Activated T-cell treated with anti-CD3 and anti-CD28 coated beads for 48 hours (primary cell): ENCODE measurements at places on chromosomes 16 and 17.

GRCh38 chr16:48089053-48089792 lies 66.6 kb downstream of the ABCC12 start:
- no peak for DNase-seq

- no peak for DNase-seq
Observed at GRCh38 chr16:57593021-57593420, 35.4 kb upstream of the ADGRG1 start.

DNA sequence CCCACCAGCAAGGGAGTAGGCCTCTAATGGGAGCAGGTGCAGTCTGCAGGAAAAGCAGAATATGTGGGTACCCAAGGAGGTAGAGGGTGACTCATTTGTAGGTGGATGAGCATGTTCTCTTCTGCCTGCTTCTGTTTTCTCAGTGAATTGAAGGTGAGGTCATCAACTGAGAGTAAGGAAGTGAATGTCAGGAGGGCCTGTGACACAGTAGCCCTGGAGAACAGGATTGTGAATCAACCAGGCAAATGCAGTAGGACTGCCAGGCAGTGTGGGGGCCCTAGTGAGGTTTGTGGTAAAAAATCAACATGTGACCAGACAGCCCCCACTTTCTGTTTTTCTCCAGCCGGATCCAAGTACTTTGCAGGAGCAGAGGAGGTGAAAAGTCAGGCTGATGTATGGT lies 150.5 kb upstream of the SOX9 start:
- no peak for DNase-seq

GRCh38 chr16:51035110-51035498 lies 116.0 kb downstream of the SALL1 start:
- no peak for DNase-seq

- DNase-seq: peak; percentile 59
Observed at GRCh38 chr17:61389670-61390478, 9.8 kb upstream of the TBX2 start.

- DNase-seq: peak; percentile 2
Observed at GRCh38 chr16:74936902-74937560, 47.9 kb downstream of the WDR59 start.

- no peak for DNase-seq
Observed at GRCh38 chr17:59406808-59407381, 75.4 kb downstream of the YPEL2 start.

- DNase-seq: peak; percentile 21
Observed at GRCh38 chr16:85027958-85028684, 526 bp downstream of the KIAA0513 start.

DNA sequence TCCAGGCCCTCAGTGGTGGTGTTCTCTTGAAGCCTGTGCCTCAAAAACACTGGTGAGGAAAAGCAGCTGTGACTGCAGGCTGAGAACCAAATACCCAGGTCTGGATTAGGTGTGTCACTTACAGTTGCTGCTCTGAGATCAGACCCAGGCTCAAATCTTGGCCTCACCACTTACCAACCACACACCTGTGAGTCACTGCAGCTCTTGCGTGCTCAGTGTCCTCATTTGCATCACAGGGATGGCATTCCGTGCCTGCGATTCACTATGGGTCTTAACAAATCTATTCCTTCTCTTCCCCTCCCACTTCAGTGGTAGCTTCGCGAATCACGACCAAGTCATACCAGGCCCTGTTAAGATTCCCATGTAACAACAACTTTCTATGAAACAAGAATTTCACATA lies 233.4 kb upstream of the HSBP1 start:
- no peak for DNase-seq

GRCh38 chr16:26175944-26176343 lies 484.2 kb downstream of the HS3ST4 start:
- DNase-seq: no peak

DNA sequence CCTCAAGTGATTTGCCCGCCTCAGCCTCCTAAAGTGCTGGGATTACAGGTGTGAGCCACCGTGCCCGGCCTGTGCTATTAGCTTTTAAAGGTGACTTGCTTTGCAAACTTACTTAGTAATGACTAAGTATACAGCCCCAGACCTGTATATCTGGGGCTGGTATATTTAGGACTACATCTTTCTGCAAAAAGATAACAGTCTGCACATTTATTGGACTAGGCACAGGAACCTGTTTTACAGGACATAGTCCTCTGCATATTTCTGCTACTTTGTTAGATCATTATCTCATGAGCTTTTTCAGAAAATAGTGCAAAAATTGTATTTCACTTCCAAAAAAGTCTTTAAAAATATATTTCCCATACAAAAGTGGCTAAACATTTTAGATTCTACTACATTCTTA lies 1.3 kb downstream of the KRT24 start:
- no peak for DNase-seq

GRCh38 chr16:71311553-71312158 lies 22.5 kb upstream of the CMTR2 start:
- no peak for DNase-seq

DNA sequence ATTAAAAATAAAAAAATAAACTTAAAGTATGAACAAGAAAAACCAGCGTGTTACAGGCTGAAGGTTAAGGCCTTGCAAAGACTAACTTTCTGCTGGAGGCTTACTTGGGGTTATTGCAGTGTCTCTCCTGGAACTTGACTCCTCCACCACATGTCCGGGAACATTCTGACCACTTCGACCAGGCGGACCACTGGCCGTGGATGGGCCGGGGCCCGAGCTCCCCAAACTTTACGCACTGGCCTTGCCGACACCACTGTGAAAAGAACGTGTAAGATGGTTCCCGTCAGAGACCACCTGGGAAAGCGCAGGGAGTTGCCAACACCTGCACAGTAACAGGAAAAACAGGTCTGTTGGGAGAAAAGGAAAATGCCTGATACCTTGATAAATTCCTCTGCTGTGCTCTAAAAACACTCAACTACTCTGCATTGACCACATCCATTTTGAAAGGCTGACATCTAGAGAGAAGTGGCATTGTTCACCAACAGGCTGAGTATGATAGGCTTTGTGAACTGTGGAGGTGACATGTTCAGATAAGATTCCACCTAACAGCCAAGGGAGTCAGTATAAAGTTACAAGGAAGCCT lies 99.1 kb downstream of the ADAMTS18 start:
- DNase-seq: no peak

GRCh38 chr16:13829697-13830299 lies 90.2 kb upstream of the ERCC4 start:
- DNase-seq: no peak

- DNase-seq: no peak
Observed at GRCh38 chr17:73349138-73349537, 37.3 kb upstream of the CDC42EP4 start.

GRCh38 chr16:54632322-54633220 lies 298.1 kb upstream of the IRX5 start:
- no peak for DNase-seq

DNA sequence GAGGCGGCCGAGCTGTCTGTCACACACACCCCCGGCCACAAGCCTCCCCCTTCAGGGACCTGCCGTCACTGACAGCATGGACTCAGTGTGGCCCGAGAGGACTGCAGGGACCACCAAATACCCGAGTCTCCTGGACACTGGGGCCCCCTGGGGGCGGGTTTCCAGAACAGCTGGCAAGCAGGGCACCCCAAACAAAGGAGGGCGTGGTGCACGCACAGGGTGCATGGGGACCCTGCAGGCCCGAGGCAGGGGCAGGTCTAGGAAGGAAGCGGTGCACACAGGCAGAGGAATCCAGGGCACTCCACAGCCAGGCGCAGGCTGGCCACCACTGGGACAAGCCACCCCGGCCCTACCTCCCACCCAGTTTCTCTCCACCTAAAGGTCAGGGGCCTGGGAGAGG lies 28.7 kb upstream of the ENPP7 start:
- DNase-seq: no peak

GRCh38 chr17:80995131-80995530 lies 3.5 kb downstream of the CHMP6 start:
- DNase-seq: no peak

DNA sequence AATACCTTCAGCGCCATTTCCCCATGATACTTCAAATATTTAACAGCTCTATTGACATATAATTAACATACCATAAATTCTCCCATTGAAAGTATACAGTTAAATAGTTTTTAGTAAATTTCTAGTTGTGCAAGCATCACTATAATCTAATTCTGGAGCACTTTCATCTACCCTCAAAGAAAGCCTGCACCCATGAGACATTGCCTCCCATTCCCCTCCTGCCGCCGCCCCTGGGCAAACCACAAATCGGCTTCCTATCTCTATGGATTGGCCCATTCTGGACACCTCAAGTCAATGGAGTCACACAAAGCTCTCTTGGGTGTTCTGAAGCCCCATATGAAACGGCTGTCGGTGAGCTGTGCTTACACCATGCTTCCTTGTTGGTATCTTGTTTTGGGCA lies 77.3 kb upstream of the CBX4 start:
- DNase-seq: no peak

- DNase-seq: no peak
Observed at GRCh38 chr16:84823484-84823883, 3.7 kb downstream of the CRISPLD2 start.

- no peak for DNase-seq
Observed at GRCh38 chr16:88602091-88602490, 31.9 kb downstream of the ZC3H18 start.

- no peak for DNase-seq
Observed at GRCh38 chr17:5485270-5486205, at the start of gene DERL2. TSS of gene DERL2 (minus strand) at chr17:5486178. CDS start at chr17:5486161, 17 bp downstream.

GRCh38 chr17:56119936-56120335 lies 33.3 kb upstream of the ANKFN1 start:
- no peak for DNase-seq

- no peak for DNase-seq
Observed at GRCh38 chr17:80796430-80796861, 195.2 kb upstream of the CHMP6 start.

DNA sequence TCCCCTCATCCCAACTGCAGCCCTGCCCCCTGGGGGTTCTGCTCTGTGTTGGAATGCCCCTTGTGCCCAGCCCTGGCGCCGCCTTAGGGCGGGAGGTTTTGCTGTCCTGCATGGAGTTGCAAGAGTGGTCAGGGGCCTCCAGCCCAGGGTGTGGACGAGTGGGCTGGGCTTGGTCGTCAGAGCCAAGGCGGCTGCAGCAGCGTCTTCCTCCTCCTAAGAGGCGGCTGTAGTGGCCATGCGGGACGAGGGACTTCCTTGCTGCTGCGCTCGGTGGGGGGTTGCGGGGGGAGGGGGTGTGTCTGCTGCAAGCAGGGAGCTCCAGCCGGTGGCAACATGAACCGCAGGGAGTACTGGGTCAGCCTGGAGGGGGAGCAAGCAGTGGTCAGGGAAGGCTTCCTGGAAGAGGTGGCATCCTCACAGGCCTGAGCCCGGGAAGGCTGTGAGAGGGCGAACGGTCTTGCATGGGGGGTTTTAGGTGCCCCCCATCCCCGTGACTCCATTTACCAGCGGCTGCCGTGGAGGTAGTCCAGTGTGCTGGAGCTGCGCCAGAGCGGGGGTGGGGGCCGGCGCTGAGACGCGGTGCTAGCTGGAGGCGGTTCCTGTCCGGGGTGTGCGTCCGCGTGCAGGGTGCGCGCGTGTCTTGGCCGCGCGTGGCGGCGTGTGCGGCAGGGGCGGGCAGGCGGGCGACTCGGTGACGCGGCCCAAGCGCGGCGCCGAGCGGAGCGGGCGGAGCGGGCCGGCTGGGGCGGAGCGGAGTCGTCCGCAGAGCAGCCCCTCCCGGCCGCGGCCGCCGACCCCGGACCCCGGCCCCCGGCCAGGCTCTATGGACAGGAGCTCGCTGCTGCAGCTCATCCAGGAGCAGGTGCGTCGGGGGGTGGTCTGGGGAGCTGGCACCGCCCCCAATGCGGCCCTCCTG lies at the start of gene RHBDL1:
TSS of gene RHBDL1 (plus strand) at position 704 of the 916 bp plus-strand sequence. CDS start at position 824, 120 bp downstream.
- no peak for DNase-seq

- DNase-seq: no peak
Observed at GRCh38 chr17:62822080-62822904, 14.2 kb upstream of the MARCHF10 start.

- no peak for DNase-seq
Observed at GRCh38 chr17:66604376-66604775, 230.5 kb upstream of the CACNG5 start.
